Stimulated activated CD4-positive, alpha-beta T cell treated with anti-CD3 and anti-CD28 coated beads, Interleukin-15, amount 100 ng/mL, for 1 hour (primary cell): ENCODE measurements at places on chromosomes 12 and 14.

GRCh38 chr12:30753751-30754382 lies 884 bp downstream of the CAPRIN2 start:
- DNase-seq = no peak

- no peak for DNase-seq
These were observed 478.5 kb downstream of the ATP23 start for GRCh38 chr12:58419905-58420304.

DNA sequence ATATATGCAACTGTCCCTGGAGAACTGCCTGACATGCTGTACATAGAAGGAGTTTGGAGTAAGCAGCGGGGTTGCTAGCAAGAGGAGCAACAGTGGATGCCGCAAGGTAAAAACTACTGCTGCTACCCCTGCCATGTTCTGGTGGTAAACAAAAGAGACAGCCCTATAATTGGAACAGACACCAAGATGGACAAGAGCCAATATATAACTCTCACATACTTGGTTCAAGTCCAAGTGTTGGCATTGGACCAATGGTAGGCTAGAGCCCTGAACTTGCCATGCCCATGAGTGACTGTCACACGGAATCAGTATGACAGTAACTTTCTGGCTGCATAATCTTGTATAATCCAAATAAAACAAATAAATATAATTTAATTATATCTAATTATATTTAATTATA lies 13.7 kb downstream of the ATXN7L3B start:
- DNase-seq = no peak

DNA sequence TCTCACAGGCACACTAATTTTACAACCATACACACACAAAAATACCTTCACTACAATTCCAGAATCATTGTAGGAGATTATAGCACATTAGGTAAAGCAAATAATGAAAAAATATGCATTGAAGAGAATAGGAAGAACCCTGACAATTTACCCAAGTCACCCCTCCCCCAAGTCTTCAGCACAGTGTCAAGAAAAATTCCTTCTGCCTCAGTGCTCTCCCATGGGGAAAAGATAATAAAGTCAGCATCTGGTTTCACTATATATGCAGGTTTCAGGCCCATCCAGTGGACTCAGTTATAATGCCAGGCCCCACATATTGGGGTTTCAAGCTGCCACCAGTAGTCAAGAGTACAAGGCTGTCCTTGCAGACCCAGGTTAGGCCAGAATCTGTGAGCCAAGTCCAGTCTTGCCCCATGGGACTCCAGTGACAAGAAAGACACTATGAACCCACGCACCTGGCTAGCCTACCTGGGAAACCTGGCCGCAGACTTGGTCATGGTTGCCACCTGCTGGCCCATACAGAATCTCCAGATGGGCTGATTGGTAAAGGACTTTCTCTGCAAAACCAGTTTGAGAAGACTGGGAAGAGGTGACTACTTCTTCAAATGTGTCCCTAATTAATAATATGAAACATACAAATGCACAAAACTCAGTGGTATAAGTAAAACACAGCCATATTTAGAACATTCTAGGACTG lies 398.6 kb upstream of the FLRT2 start:
- no peak for DNase-seq

DNA sequence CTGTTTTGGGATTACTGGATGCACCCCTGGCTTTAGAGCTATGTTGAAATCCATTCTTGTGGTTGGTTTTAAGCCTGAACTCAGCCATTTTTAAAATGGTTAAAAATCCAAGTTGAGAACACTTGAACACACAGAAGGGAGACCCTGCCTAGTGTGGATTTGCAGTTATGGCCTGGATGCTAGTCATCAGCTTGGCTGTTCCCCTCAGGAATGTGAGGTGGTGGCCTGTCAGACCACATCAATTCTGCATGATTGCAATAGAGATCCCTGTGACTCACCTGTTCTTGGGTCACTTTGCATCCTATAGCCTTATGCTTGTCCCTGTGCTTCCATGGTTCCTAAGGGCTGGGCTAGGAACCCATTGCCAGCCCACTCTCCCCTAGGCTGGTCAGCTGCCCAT lies 454.1 kb downstream of the ATP23 start:
- no peak for DNase-seq

- DNase-seq = peak; percentile 96
These were observed at the start of gene IFT81 for GRCh38 chr12:110124269-110124995. IFT81 (plus strand) TSS chr12:110124357; CDS start chr12:110127381, 3,024 bp downstream.

DNA sequence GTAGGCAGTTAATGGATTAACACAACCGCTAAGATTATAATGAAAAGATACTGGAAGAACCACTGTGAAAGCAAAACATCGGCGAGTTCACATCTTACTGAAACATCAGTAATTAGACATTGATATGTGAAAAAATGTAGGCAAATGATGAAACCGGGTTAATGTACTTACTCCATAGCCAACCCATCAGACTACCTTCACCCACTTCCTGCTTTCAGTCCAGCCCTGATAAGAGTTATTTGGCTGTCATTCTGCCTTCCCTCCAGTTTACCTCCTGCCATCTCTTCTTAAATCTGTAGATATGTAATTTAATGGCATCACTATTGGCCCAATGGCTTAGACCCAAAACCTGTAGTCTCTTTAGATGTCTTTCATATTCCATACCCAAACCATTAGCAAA lies 46.0 kb upstream of the LGR5 start:
- DNase-seq = no peak

DNA sequence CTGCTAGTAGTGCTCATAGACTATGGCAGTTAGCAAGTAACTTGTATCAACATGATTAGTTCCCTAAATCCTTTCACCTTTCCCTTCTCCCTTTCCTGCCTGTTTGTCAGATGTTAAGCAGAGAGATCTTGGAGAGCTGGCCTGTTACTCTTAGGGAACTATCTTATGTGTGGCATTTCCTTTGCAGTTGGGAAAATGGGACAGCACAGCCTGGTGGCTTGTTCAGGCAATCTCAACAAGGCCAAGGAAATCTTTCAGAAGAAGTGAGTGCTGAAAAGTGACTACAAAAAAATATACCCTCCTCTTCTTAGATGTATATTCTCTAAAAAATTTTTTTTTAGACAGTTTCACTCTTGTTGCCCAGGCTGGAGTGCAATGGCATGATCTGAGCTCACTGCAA lies 7.4 kb downstream of the PARP2 start:
- no peak for DNase-seq

DNA sequence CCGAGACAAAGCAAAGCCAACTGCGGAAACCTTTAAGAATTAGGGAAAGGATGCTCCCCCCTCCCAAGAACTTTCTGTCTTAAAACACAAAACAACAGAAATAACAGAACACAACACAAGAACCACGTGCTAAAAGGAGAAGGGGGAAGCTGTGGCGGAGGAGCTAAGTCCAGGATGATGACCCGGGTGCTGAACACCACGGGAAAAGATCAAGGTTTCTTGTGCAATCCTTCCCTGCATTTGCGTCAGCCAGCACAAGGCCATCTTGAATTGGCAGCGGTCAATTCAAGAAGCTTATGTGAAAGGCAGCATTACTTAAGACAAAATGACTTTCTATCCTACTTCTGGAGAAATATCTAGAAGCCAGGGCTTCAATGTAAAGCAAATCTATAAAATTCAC lies 11.0 kb upstream of the CREBL2 start:
- no peak for DNase-seq

DNA sequence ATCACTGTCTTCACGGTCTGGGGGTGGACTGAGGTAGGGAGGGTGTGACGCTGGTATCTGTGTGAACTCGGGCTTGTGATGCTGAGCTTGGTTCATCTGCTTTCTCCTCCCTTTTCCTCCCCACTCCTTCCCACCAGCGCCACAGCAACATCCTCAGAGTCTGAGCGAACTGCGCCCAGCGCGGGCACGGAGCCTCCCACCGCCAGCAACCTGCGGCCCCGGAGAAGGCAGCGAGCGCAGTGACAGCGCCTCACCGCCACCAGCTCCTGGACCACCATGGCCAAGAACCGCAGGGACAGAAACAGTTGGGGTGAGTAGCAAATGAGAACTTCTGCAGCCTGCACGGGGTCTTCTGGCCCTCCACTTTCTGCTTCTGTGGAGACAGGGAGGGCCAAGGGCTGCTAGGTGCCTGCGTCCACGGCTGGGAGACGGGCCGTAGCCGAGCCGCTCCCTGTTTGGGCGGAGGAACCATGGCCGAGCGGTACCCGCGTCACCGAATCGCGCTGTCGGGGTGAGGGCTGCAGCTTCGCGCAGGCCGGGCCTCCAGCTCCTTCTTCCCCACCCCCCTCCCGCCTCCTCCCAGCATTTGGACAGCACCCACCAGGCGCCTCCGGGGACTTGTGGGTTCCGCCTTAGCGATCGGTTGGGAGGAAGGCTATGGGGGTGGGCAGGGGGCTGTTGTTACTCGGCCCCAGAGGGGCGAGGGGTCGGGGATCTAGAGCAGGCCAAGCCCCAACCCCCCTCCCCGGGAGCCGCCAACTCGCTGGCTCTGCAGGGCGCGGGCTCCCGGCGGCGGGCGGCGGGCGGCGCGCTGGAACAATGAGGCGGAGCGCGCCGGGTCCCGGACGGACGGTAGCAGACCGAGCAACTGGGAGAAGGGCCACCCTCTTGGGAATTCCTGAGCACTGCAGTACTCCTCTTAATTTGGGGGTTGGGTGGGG lies at the start of gene ATL1:
Gene ATL1 (plus strand): TSS at position 156 of the 941 bp plus-strand sequence. CDS start 121 bp downstream, at position 277.
- DNase-seq = peak; percentile 16

DNA sequence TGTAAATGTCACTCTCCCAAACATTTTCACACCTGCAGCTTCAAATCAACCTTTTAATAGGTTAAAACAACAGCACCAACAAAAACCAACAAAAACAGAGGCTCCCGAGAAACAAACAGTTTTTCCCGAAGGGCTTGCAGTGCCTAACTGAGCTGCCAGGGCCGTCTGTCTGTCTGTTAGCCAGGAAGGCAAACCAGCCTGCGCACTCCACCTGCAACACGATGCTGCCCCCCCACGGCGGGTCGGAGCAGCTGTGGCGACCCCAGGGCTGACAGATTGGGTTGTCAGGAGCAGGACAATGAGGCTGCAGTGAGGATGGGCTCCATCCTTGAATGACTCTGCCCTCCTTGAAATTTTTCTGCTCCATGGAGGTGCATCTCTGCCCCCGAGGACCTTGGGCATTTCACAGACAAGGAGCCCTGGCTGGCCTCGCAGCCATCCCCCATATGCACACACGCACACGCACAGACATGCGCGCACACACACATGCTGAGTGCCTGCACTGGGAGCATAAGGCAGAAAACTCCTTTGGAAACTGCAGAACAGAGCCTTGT lies 2.6 kb downstream of the RTL1 start:
- DNase-seq = no peak

- DNase-seq = no peak
These were observed 217.3 kb downstream of the SYT10 start for GRCh38 chr12:33222357-33222756.

DNA sequence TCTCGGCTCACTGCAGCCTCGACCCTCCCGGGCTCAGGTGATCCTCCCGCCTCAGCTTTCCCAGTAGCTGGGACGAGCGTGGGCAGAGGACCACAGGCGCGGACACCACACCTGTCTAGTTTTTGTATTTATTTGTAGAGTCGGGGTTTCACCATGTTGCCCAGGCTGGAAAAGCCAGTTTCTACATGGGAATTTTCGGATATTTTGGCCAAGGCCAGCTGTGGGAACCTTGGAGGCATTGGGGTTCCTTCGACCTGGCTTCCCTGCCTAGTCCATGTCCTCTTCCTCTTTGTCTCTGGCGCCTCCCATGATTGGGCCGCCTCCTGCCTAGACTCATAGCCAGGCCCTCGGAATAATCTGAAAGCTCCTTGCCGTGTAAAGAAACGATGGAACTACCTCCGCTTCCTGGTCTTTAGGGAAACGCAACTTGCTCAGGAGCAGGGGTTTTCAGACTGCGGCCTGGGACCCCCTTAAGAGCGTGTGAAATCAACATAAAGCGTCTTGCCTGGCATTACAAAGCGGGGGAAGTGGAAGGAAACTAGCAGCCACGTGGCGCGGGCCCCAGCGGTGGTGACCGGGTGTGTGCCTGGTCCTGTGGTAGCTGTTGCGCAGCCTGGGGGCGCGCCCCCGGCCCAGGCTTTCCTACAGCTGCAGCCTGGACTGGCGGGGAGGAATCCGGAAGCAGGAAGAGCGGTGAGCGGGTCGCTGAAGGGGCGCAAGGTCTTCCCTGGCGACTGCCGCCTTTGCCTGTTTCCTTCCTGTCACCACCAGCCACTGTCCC lies 1.4 kb upstream of the HSP90AA1 start:
- peak; percentile 46 for DNase-seq

DNA sequence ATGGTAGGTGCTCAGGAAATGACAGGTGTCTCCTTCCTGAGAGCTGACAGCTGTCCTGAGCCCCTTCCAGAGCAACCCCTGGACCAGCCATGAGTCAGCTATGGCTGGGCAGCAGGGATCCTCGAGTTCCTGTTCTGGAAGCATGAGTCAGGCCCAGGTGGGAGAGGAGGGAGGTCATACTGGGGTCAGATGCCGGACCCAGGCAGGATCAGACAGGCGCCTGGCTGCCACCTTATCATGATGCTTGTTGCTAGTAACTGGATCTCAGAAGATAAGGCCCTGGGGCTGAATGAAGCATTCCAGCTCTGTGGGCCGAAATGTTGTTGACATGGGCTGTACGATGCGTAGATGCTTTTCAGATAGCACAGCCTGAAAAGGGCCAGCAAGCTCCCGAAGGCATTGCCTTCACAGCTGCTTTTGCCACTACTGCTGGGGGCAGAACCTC lies 17.4 kb upstream of the KRT7 start:
- no peak for DNase-seq

DNA sequence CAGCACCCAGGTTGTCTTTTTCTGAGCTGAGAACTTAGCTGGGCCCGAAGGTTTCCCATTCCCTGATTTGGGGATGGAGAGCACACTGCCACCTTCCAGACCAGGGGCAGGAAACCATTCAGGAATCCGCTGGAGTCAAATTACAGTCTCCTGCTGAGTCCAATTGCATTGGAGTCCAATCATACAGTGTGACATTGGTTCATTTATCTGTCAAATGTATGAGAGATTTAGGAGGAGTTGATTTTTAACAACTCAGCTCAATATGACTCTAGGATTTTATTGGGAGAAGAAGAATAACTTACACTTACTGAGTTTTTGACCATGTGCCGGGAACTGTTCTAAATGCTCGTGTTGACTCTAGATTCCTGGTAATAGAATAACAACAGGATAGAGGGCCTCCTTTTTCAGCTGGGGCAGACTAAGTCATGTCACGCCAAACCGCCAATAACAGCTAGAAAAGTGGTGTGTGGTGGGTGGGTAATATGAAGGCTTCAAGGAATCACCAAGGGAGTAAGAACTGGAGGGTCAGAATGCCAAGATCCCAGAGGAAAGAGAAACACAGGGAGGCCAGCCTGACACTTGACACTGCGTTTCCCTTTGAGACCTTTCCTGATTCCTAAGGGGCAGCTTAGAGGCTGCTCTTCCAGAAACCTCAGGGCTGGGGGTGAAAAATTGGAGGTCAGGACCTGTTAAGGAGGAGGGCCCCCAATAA lies 11.5 kb downstream of the SYNDIG1L start:
- no peak for DNase-seq

GRCh38 chr14:89486961-89487360 lies 69.9 kb upstream of the FOXN3 start:
- DNase-seq = no peak

- no peak for DNase-seq
These were observed 927.0 kb downstream of the SLC16A7 start for GRCh38 chr12:60522684-60523400.

GRCh38 chr12:39103552-39104165 lies 198.3 kb upstream of the CPNE8 start:
- no peak for DNase-seq
